GM18507 (cell line): ENCODE measurements at places on chromosomes 6 and 20.

GRCh38 chr20:56460459-56460858, 8.0 kb upstream of the RTF2 start:
- no peak for DNase-seq

- DNase-seq, result no peak
These were observed 359.4 kb downstream of the ADGRB3 start for GRCh38 chr6:68994521-68994920.

DNA sequence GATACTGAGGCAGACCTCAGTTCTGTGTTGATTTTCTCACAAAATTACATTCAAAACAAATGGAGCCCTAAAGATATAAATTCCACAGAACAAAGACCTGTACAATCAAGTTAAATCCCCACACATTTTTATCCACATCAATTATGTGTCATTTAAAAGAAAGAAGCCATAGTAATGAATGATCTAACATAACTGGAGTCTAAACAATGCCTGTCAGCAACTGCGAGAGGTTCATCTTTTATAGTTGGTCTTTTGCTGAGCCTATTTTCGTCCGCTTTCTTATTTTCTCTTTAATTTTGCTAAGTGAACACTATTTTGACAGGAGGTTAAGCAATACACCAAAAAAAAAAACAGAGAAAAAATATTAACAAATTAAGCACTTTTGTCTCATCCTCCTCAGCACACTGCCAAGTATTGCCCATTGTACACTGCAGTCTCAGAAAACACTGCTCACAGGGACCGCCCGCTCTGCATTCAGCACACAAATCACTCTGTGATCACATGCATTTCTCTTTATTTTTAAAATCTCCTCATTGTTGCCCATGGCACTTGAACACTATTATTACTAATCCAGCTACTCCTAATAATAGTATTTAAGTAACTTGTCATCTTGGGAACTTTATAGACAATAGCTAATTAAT, 140.8 kb downstream of the BTBD9 start:
- DNase-seq, result no peak

DNA sequence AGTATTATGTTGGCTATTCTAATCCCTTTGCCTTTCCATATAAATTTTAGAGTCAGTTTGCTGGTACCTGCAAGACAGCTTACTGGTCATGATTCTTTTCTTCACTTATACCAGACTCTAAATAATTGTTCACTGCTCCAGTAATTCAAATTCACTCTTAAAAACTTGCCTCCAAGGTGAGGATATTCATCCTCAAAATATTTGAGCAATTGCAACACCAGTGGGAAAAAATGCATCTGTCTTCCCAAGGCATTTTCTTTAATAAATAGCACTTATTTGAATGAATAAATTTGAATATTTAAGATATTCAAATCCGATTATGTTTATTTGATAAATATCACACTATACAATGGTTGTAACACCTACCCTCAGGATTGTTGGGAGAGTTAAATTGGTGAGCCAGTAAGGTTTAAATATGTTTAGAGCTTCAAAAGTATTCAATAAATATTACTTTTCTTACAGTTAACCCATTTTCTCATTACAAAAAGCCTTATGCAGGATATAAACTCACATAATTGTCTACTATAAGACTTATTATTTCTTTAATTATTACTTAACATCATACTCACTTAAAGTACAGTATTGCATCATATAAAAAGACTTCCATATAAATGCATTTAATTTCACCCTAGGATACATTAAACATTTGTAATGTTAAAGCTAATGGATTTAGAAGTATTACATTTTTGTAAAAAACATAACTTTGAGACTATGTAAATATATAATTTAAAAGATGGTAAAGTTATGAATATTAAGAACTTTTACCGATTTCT, 285.6 kb downstream of the SAMD5 start:
- no peak for DNase-seq

- no peak for DNase-seq
These were observed 461 bp upstream of the DCDC2 start for GRCh38 chr6:24358219-24358821.

GRCh38 chr20:13563854-13564253, 74.9 kb downstream of the TASP1 start:
- DNase-seq, result no peak

DNA sequence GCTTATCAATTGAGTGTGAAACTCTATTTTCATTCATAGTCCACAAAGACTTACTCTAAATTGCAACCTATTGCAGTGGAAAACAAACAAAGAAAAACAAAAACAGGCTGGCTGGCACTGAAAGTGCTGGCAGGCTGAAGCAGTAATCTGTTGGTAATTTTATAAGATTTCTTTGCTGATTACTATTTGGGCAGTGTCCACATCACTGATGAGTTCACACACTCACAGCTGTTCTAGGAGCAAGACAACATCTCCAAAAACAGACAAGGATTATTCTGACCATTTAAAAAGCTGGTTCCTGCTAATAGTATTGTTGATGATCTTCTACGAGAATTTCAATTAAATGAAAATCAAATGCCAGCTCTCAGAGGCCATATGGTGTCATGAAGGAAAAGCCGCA, 26.9 kb downstream of the MARCKS start:
- no peak for DNase-seq

DNA sequence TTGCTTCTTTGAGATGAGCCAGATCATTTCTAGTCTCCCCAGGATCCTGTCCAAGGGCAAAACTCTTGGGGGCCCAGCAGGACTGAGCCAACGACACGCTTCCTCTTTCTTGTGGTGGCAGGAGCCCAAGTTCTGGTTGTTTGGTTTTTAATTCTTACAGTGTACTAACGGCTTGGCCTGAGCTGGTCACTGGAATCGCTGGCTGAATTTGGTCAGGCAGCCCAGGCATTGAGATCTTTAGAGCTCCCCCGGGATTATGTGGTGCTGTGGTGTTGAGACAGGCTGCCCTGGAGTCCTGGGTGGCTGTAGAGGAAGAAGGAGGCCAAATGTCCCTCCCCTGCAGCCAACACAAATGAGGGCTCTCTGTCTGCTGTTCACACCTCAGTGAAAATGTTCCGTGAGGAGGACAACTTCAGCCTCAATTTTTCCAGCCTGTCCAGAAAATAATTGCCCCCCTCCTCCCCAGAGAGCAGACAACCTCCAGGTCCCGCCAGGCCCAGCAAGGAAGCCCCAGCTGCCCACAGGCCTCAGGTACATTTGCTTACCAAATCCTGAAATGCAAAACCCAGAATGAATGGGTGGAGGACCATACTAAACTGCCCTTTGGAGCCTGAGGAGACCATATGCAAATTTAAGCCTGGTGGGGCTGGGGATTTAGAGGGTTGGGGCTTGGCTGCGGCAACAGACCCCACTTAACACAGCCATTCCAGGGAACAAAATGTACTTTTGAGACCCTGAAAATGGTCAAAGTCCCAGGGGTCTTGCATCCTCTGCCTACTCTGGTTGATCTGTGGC, 23.6 kb downstream of the BNIP5 start:
- no peak for DNase-seq
